ENCODE measurements at places on chromosomes 13 and 19.

- no peak for DNase-seq
Observed at GRCh38 chr13:97015661-97016350, 21.5 kb upstream of the OXGR1 start.

DNA sequence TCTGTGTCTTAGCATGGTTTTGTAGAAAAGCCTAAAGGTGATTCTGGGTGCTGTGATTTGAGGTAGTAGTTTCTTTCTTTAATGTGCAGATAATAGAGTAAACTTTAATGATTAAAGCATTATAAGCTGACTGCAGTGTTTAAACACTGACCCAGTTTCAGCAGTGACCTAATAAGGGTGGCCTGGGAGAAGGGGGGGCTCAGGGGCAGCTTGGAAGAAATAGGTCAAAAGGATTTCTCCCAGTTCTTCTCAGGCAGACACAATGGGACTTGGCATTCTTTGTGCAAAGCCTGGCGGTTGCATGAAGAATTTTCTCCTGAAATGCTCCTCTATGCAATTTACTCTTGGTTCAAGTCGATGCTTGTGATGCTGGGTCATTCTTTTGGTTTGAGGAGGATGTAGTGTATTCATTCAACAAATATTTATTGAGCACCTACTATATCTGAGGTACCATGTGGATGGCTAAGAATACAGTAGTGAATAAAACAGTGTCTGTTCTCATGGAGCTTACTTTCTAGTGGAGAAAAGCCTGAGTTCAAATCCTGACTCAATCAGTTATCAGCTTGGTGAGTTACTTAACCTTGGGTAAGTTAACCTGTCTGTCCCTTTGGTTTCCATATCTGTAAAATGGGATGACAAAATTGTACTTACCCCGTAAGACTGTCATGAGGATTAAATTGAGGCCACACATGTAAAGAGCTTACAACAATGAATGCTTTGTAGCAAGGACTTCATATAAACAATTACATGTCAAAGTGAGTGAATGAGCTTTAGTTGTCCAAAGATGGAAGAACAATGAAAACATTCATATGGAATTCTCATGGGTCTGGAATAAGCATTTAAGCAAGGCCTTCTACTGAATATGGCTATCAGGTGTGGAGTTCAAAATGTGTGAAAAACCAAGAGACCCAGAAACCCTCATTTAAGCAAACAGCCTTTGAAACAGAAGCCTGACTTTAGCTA lies 210.2 kb downstream of the KCNRG start:
- no peak for DNase-seq

- no peak for DNase-seq
Observed at GRCh38 chr13:92187378-92187989, 789.1 kb downstream of the GPC5 start.

- DNase-seq: peak; percentile 32
Observed at GRCh38 chr19:18278521-18279265, 2.7 kb downstream of the JUND start.

DNA sequence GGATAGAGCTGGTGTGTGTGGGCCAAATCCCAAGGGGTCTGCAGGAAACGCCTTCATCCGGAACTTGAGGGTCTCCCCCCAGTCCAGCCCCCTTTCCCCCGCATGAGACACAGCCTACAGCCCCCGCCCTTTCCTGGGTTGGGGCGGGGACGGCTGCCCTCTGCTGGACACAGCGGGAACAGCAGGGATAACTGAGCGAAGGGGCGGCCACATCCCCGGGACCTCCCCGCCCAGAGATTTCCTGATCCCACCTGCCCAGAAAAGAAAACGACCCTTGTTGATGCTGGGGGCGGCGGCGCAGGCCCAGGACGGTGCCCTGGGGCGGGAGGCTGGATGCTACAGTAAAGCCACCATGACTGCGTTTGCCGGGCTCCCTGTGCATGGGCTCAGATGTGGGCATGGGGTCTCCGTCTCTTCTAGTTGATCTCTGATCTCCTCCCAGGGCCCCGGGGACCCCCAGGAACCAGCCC lies 14.2 kb downstream of the ONECUT3 start:
- peak; percentile 61 for DNase-seq

DNA sequence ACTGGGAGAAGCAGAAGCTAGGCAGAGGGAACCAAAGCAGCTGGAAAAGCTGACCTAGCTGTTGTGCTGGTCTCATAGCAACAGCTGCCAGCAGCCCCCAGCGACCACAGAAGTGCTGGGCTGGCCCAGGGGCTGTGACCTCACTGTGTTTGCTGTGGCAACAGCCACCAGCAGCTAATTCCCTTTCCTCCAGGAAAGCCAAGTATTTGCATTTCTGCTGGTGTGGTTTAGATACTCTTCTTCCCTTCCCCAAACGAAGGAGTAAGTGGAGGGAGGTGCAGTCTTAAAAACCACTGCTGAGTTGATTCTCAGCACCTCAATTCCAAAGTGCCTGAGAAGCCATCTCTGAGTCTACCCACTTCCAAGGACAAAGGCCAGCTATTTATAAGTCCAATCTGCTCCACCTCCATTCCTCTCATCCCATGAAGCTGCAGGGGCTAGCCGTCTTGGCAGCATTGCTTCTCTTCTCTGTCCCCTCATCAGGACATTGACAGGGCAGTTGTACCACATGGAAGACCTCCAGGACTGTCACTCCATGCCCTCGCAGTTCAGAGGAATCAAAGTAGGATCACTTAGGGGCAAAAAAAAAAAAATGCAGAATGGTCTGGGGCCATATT lies 11.5 kb upstream of the CCDC97 start:
- peak; percentile 56 for DNase-seq

GRCh38 chr19:47179653-47180310 lies 49.1 kb downstream of the SAE1 start:
- DNase-seq: no peak

DNA sequence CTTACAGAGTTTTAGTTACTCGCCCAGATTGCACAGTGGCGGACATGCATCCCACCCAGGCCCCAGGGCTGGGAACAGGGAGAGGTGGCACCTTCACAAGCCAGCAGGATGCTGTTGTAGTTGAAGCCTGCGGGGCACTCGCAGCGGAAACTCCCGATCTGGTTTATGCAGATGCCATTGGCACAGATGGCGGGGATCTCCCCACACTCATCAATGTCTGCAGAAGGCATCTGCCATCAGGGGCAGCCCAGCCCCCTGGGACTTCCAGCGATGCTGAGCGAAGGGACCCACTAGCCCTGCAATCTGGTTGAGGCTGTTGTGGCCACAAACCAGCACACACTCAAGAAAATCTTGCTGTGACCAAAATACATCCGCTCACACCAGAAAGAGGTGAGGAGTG lies 44.6 kb downstream of the CCL25 start:
- DNase-seq: no peak

- DNase-seq: no peak
Observed at GRCh38 chr13:29323954-29324353, 271.5 kb downstream of the SLC7A1 start.

DNA sequence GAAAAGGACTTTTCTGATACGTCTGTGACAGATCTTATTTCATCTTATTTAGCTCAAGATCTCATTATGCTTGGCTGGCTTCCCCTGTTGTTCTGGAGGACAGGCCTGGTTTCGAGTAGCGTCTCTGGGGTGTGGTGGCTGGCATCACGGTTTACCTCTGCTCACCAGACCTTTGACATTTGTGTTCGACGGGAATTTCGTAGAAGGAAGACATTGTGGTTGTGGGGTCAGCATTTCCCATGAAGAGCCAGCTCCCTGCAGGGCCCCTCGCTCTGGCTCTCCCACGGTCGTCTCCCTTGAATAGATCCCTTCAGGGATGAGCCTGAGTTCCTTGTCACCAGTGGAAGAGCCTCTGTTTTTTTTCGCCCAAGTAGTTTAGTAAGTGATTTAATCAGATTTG lies 78.6 kb upstream of the TEX29 start:
- no peak for DNase-seq

DNA sequence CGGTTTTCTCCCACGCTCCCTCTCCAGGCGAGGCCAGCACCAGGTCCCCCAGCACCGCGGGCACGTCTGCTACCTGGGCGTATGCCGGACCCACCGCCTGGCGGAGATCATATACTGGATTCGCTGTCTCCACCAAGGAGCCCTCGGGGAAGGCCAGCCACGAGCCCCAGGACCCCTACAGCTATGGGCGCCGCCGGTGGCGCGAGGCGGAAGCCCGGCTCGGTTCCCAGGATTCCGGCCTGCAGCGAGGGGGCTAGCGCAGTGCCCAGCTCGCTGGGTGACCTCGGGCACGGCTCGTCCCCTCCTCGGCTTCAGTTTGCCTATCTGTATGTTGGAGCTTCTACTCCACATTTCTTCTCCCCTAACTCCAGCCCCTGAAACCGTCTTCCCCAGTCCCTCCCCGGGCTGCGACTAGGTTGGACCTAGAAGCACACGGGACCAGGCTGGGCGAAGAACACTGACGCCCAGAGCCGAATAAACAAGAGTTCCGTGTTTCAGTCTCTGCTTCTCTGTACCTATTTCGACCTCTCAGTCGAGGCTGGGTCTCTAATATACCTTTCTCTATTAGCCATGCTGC lies 749 bp upstream of the CPT1C start:
- no peak for DNase-seq

- DNase-seq: no peak
Observed at GRCh38 chr19:54949412-54949811, 2.1 kb upstream of the NLRP7 start.

- DNase-seq: no peak
Observed at GRCh38 chr13:76750126-76750525, 136.1 kb downstream of the KCTD12 start.

DNA sequence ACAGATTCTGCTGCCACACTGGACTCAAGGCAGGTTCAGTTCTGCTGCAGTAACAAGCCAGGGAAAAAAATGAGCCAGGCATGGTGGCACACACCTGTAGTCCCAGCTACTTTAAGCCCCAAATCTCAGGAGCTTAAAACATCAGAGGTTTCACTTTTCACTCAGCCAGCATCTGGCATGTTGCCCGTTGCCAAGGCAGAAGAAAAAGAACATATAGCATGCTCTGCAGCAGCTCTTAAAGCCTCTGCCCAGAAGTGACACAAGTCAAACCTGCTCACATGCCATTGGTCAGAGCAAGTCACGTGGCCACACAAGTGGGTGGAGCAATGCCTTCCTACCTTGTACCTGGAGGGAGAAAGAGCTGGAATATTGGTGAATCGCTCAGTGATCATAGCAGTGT lies 14.7 kb upstream of the ADGRE5 start:
- peak; percentile 87 for DNase-seq

DNA sequence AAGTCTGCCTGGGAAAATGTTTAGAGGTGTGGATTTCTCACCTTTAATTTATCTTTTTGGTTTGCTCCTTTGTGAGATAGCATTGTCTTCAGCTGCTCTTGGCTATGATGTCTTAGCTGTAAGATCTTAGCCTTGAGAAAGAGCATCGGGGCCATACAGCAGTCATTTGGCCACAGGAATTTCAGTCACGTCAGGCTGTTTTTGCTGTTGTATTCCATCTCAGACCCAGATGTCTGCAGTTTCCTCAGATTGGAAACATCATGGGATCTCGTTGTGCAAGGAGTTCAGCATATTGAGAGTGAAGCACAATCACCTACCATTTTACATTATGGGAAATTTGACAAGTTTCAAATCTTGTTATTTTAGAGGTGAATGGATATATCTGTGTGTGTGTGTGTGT lies 89.3 kb upstream of the C1QTNF9B start:
- no peak for DNase-seq

DNA sequence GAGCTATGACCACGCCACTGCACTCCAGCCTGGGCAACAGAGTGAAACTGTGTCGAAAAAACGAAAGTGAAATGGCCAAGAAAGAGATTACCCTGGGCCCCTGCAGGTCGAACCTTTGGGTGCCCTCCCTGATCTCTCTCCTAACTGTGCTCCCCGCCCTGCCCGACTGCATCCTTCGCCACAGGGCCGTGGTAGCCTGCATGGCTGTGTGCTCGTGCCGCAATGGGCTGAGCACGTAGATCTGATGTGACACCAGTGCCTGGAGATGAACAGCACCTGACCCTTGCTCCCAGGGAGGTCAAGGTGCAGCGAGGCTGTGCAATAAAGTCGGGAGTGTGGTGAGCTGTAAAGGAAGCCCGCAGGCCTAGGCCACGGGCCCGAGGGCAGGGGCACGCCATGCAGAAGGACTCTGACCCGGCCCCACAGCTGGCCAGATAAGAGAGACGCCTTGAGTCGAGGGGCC lies 60.2 kb downstream of the PEX11G start:
- no peak for DNase-seq

DNA sequence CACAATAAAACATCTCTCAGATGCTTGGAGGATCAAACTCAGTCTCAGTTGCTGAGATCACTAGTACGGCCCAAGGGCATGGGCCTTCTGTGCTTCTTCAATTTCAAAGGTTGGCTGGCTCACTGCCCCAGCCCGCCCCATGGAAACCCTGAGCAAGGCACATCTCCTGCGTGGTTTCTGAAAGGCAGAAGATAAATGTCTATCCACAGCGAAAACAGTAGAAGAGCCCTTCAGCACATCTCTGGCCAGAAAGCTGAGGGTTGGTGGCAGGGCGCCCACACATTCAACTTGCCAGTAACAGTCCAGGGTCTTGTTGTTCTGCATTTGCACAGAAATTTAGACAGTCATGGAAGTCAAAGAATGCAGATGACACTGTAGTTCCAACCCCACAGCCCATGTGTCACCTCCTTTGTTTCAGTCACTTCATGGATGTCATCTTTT lies 24.0 kb upstream of the KATNAL1 start:
- DNase-seq: no peak

- DNase-seq: no peak
Observed at GRCh38 chr19:40539070-40539469, 37.6 kb upstream of the SHKBP1 start.

- no peak for DNase-seq
Observed at GRCh38 chr13:111289251-111289650, 31.2 kb upstream of the TEX29 start.

- DNase-seq: no peak
Observed at GRCh38 chr13:50577806-50578205, 265.7 kb downstream of the DLEU7 start.

GRCh38 chr19:30223866-30224688 lies 148.1 kb upstream of the ZNF536 start:
- DNase-seq: no peak

GRCh38 chr19:4310247-4311121 lies 6.1 kb downstream of the FSD1 start:
- DNase-seq: no peak

- DNase-seq: no peak
Observed at GRCh38 chr13:92873029-92873428, 353.6 kb upstream of the GPC6 start.

GRCh38 chr19:44718441-44719261 lies 19.7 kb downstream of the CEACAM16 start:
- DNase-seq: no peak

DNA sequence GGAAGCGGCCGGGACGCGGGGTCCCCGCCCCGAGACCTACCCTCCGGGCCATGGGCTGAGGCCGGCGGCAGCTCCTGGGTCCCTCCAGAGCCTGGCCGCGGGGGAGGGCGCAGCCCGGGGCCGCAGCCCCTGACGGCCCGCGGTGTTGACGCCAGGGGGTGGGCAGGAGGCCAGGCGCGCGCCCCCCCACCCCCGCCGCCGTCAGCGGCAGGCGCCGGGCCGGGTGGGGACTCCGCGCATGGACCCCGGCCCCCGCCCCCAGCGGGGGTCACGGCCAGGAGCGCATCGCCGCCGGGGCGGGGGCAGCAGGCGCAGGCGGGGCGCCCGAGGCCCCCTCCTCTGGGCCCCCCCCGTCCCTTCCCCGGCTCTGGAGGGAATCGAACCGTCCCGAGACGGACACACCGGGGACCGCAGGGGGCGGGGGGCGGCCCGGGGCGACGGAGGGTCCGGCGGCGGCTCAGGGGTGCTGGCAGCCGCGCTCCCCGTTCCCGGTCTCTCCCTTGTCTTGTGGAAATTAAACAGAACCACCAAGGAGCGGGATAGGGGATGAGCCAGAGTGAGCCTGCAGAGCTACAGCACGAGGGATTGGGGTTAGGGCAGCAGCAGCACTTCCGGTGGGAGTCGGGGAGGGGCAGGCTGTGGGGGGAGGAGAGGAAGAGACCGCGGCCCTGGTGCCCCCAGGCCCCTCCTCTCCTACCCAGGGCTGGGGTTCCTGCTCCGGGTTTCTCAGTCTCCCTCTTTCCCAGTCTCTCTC lies at the start of gene MEIS3:
TSS of gene MEIS3 (minus strand) at position 498 of the 754 bp plus-strand sequence. CDS start at position 52, 446 bp downstream.
- DNase-seq: no peak
